ENCODE measurements at places on chromosomes 7 and 10. TPM values are rescaled to one million over a fixed set of nuclear protein-coding genes. Genes with fewer than 3 reads are reported as not detected.
A peak's percentile ranks its signal among the peaks of the same experiment; 100 is the strongest.

ARHGAP22 gene
- total RNA-seq, result 9.9 TPM

TMEM140 gene
- total RNA-seq, result not detected

MALRD1 gene
- total RNA-seq, result not detected

KCNIP2 gene
- 8.5 TPM for total RNA-seq

CALHM3 gene
- 0.49 TPM for total RNA-seq

SUGCT gene
- total RNA-seq, result 4.4 TPM

UNC5B gene
- total RNA-seq, result 22.0 TPM

TAS2R41 gene
- total RNA-seq, result not detected

PIK3CG gene
- 0.05 TPM for total RNA-seq

GRCh38 chr10:72250666-72251065 lies 23.1 kb upstream of the DDIT4 start:
- no peak for DNase-seq

- peak; percentile 10 for DNase-seq
These were observed 91.1 kb upstream of the CACNA2D1 start for GRCh38 chr7:82534684-82535083.

DNA sequence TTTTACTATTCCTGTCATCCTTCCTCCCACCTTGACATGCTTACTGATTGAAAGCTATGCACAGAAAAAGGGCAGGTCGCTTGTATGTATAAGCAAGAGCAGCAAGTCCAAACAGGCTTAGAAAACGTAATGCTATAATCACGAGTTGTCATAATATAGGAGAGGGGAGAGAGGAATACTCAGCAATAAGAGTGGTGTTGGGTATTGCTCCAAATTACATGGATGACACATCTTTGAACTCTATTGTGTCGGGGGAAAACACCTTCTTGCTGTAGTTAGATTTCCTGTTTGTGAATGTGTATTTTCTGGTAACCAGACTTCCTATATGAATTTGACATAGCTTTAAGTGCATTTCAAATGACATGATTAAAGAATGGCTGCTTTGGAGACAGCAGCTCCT lies 7.5 kb downstream of the MET start:
- no peak for DNase-seq

- DNase-seq, result no peak
These were observed 200.3 kb upstream of the ZMIZ1 start for GRCh38 chr10:78868456-78868855.

DNA sequence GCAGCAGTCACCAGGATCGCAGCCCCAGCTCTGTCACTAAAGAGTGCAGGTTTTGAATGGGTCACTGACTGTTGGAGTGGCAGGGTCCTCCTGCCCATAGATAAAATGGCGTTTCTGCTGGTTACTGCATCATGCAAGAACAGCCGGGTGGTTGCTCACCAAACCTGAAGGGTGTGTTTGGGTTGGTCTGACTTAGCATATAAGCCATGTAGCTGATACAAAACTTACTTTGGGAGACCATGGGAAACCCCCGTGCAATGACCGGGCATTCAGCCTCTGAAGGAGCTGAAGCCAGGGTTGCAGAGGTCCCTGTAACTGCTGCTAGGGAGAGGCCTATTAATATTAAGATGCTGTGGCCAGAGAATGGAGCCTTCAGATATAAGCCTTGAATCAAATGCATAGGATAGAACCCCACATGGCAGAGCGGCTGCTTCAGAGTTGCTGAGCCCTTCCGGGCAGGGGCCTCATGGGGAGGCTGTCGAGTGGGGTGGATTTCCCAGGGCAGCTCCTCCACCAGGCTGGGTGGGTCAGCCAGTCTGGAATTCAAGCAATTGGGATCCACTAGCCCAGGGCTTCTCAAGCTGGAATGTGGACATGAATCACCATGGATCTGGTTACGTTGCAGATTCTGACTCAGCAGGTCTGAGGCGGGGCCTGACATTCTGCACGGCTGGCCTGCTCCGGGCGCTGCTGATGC lies 70.9 kb upstream of the CTBP2 start:
- DNase-seq, result peak; percentile 87

GRCh38 chr10:3208481-3209406 lies 36.2 kb upstream of the PITRM1 start:
- DNase-seq, result no peak

DNA sequence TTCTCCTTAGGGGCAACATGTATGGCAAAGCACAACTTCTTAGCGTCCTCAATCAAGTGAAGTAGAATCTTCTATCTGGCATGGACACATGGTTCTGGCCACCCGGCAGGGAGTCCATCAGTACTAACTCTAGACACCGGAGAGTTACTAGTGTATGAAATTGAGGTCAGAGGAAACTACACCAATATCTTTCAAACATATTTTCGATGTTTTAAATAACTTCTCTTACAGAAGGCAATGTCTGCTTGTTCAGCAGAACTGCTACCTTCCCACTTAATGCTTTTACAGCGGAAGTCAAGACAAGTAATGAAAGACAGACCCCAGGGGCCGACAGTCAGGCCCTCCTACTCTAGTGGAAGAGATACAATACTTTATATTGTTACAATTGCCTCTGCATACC lies 89.9 kb downstream of the RNF216 start:
- DNase-seq, result no peak

GRCh38 chr7:142481548-142481947 lies 223.7 kb upstream of the PRSS58 start:
- DNase-seq, result no peak

GRCh38 chr10:66837335-66837734 lies 88.5 kb upstream of the LRRTM3 start:
- DNase-seq, result no peak

- DNase-seq, result no peak
These were observed 1.3 kb downstream of the TYSND1 start for GRCh38 chr10:70145166-70145665.

DNA sequence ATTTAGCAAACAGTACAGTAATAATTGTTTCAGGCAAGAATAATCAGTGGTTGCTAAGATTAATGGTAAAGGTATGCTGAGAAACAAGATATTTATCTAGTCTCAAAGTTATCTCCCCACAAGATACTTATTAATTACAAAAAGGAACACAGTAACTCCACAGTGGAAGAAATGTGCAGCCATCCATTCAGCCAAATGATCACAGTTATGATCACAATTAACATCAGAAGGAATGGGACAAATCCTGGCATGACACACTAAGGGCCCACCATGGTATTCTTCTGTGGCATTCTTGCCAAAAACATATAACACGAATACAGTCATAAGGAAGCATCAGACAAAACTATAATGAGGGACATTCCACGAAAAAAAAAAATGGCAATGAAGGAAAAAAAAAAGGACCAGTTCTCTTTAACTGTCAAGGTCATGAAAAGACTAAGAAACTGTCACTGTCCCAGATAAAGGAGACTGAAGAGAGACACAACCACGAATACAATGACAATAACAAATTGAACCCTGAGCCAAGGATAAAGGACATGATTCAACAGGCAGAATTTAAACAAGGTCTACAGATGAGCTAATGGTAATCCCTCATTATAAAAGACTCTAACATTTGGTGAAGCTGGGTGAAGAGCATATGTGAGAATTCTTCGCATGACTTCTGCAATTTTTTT lies 20.9 kb downstream of the NUDCD3 start:
- no peak for DNase-seq

GRCh38 chr7:90298145-90299038 lies 22.7 kb downstream of the FAM237B start:
- peak; percentile 29 for DNase-seq

DNA sequence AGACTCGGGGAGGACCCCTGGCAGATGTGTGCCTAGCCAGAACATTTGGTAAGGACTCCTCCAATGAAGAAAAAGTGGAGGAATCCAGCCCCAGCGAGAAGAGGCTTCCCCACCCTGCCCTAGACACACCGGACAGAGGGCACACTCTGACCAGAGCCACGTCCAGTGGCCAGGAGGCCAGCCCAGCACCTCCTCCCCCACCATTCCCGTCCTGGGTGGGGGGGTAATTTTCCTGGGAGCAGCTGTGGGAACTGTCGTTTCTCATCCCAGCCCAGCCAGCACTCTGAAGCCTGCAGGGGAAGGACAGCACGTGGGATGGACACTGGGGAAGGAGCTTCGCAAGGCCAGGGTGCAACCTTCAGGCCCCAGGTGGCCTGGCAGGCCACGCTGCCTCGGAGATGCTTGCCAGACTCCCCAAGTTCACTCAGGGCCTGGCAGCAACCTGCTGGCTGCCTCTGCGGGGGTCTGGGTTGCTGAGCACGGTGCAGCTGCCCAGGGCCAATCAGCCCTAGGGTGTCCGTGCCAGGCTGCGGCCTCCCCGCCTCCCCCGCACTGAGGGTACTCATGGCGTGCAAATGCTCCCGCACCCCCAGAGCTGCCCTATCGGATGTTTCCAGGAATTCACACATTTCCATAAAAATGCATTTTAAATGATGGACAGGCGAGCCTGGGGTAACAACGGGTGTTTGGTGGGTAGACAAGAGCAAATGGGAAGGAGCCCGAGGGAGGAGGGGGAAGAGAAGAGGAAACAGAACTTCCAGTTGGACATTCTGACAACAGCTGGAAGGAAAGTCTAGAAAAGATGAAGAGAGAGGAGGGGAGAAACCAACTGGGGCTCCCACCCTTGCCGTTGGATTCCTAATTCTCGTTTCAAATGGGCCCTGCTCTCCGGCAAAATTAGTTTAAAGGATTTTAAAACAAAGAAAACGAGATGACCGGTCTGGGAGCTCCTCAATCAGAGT lies 1.9 kb upstream of the EN2 start:
- no peak for DNase-seq

- DNase-seq, result no peak
These were observed 68.9 kb downstream of the KLF6 start for GRCh38 chr10:3716093-3716492.

- DNase-seq, result no peak
These were observed 21.8 kb downstream of the AUTS2 start for GRCh38 chr7:69620063-69620462.

- DNase-seq, result peak; percentile 68
These were observed 18.0 kb downstream of the STX1A start for GRCh38 chr7:73701357-73701995.

DNA sequence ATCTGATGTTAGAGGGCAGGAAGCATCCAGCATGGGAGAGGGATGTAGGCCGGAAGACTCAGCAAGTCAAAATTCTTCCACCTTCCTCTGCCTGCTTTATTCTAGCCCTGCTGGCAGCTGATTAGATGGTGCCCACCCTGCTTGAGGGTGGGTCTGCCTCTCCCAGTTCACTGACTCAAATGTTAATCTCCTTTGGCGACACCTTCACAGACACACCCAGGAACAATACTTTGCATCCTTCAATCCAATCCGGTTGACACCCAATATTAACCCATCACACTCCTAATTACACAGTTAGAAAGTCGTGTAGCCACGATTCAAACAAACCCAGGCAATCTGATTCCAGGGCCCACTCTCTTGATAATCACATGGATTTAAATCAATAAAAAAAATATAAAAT lies 433.9 kb upstream of the LRGUK start:
- no peak for DNase-seq

GRCh38 chr10:126904818-126905701 lies at the start of gene DOCK1:
Gene DOCK1 (plus strand): TSS chr10:126905428. CDS start chr10:126905518, 90 bp downstream.
- peak; percentile 38 for DNase-seq

DNA sequence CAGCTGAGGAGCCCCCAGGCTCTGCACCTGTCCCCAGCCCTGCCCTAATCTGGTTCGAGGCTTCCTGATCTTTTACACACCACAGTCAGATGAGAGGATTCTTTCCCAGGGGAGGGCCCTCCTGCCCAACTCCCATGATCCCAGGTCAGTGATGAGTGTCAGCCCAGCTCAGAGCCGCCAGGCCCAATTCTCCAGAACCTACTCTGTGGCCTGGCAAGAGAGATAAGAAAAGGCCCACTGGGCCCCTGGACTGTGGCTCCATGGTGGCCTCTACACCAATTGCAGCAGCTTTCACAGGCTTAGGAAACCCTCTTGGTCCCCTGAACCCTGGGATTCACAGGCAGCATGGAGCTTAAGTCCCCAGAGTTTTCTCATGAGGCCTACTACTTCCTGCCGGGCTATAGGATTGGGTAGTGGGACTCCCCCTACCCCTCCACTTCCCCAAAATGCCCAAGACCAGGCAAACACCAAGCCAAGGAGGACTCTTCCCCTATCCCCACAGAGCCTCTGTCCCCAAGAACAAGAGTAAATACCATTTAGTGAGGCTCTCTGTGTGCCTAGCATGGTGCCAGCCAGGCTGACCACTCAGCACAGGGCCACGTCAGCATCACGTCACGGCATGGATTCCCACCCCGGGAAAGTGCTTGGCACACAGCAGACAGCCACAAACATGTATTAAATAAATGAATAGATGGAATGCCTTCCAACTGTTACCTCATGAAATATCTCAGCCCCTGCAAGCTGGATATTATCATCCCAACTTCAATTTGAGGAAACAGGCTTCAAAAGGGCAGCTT lies 100.0 kb downstream of the GRID1 start:
- no peak for DNase-seq

DNA sequence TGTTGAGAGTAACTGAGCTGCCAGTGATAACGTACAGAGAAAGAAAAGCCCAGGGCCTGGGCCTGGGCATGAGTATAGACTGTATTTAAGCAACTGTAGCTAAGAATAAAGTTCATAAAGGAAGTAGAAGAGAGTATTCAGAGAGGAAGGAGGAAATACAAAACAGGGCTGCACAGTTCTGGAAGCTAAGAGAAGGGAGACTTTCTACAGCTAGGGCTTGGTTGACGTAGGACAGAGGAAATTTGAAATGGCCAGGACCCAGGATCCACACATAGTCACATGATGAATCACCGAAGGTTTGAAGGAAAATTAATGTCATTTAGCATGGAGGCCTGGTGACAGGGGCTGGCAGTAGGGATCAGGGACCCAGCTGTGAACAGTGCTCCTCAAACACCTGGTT lies 66.7 kb downstream of the ARL4A start:
- no peak for DNase-seq

- no peak for DNase-seq
These were observed 210.5 kb upstream of the RNF32 start for GRCh38 chr7:156430109-156430508.

DNA sequence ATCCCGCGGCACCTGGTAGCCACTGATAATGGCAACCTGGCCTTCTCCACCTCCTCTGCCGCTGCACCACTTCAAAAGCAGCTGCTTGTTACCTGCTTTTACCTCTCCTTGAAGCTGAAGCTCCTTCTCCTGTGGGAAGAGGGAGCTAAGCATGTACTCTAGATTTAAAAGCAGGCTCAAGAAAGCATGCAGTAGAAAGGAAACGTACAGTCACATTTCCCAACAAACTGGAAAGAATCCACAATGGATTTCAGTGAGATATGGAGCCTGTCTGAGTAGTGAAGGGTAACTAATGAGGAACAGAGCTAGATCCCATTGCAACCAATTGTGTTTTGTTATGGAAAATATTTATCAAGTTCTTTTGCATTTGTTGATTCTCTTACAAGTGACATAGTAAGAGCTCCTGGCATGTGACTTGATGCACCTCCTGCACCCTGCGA lies 457.4 kb upstream of the GALNT17 start:
- no peak for DNase-seq
